ENCODE measurements at places on chromosomes 12 and 14.

DNA sequence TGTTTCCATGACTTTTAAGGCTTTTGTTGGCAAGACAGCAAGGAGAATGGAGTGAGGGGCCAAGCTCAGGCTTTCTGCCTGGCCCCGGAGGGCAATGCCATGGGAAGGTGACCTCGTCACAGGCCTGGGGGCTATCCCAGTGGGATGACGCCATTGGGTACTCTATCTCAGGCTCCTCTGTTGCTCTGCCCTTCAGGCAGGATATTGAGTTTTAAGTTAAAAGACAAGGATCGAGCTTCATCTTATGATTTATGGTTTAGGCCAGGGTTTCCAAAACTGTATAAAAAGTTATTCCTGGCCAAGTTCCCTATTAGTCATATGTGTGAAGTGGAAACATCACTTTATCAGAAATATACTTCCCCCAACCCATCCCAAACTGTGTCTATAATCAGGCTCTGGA lies 127.7 kb downstream of the ZFP36L1 start:
- no peak for DNase-seq

DNA sequence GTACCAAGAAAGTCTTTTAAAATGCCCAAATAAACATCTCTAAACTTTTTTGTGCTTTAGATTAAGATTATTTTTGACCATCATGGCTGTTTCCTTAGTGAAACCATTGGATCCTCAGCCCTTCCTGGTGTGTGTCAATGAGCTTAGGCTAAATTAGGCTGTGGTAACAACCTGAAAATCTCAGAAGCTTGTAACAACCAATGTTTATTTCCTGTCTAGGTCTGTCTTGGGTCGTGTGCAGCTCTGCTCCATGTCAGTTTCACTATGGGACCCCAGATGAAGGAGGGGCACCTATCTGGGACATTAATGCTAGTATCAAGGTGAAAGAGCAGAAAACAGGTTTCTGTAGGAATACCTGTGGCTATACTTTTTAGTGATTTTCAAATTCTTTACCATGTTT lies 49.9 kb downstream of the KCNMB4 start:
- no peak for DNase-seq

GRCh38 chr12:85280165-85280983 lies at the start of gene ALX1:
TSS of gene ALX1 (plus strand) at chr12:85280220. CDS start at chr12:85280262, 42 bp downstream.
- no peak for DNase-seq

- no peak for DNase-seq
Measured at GRCh38 chr12:46368138-46368537, 4.4 kb downstream of the SLC38A2 start.

- peak; percentile 74 for DNase-seq
Measured at GRCh38 chr14:58501214-58501816, 73.8 kb downstream of the KIAA0586 start.

DNA sequence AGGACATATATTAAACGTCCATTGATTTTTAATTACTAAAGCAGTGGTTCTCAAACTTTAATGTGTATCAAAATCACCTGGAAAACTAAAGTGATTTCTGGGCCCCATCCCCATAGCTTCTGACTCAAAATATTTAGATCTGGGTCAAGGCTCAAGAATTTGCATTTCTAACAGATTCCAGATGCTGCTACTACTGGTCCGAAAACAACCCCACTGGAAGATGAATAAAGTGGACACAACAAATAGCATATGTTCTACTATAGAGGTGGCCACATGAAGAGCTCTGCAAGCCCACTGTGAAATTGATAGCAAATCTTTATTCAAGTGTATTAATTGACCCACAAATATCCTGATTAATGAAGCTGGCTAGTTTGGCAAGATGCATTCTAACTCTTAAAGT lies 69.4 kb downstream of the SPATA7 start:
- no peak for DNase-seq

DNA sequence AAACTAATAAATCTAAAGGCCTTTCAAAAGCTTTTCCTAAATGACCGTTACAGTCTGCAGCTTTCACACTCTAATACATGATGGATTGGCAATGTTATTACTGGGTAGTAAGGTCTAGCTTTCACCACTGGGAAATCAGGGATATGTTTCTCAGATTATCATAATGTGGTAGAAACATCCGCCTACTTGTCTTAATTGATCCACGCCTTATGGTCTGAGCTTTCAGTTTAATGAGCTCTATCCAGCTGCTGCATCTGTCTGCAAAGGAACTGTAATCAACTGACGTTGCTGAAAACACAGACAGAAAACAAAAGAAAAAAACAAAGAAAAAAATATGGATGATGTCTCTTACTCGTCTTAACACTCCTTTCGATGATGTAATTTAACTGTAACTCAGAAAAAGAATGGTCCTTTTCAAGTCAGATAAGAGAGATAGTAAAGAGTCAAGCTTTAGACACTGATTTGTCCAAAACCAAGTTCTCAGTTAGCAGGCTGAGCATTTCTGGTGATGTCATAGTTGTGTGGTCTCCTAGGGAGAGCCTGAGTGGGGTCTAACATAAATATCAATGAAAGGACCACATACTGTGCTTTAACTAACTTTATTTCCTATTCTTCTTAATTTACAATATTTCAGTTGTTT lies 85.9 kb downstream of the C2CD5 start:
- no peak for DNase-seq

DNA sequence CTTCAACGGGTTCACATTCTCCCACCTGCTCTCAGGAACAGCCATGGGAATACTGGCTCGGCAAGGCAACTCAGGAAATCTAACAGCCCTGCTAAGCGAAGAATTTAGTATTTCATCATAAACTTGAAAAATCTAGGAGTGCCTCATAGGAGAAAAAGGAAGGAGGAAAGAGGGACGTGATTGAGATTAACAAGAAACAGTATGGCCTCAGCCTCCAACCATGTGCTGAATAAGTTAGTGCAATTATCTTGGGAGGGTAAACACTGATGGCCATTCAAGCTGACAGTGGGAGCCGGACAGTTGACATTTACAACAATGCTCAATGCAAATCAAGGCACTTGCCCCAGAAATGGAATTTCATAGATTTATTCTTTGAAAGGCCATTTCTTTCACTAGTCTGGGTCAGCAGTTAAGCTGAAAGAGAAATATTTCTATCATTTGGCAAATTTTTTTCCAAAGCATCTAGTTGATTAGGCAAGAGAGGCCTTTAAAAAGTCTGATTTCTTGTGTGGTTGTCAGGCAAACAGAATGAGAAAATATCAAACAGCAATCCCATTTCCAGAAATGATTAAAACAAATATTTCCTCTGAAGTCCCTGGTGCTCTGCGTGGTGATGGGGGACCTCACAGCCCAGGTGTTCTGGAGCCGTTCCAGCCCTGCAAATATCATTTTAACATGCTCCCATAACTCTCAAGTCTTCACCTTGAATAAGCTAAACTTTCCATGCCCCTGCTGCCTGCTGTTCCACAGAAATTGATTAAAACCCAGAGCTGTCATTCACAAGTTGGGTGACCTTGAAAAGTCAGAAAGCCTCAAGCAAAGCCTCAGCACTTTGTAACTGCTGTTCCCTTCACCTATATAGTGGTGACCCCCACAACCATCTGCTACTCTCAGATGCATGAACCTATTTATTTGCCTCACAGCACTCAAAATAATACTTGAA lies 121.6 kb downstream of the PHLDA1 start:
- DNase-seq = no peak

GRCh38 chr14:104717646-104718045 lies 6.4 kb upstream of the ADSS1 start:
- DNase-seq = no peak

- DNase-seq = no peak
Measured at GRCh38 chr12:50517421-50518048, 12.8 kb downstream of the DIP2B start.

- DNase-seq = no peak
Measured at GRCh38 chr14:23613242-23614070, 22.7 kb upstream of the DHRS2 start.

- DNase-seq = no peak
Measured at GRCh38 chr12:82709794-82710355, 23.2 kb downstream of the TMTC2 start.

DNA sequence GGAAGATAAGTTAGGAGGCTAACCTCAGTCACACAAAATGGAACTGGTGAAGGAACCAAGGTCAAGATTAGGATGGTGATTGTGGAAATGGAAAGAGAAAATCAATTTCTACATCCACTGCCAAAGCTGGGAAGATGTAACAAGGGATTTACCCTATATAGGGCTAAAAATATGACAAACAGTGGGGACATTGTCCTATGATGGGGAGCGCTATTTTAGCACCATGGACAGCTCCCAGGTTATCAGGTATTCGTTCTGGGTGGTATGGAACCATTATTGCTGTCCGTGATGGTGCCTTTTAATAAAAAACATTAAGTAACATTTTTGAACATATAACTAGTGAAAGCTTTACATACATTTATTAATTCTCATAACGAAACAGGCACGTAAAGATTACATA lies 124.0 kb downstream of the NDUFA12 start:
- no peak for DNase-seq

GRCh38 chr14:35385042-35385839 lies 19.3 kb downstream of the NFKBIA start:
- peak; percentile 91 for DNase-seq

- no peak for DNase-seq
Measured at GRCh38 chr14:30872602-30873001, 1.8 kb upstream of the COCH start.

GRCh38 chr12:10320643-10321042 lies 13.0 kb downstream of the KLRD1 start:
- DNase-seq = no peak

GRCh38 chr14:104548802-104549535 lies 30.6 kb upstream of the C14orf180 start:
- no peak for DNase-seq

DNA sequence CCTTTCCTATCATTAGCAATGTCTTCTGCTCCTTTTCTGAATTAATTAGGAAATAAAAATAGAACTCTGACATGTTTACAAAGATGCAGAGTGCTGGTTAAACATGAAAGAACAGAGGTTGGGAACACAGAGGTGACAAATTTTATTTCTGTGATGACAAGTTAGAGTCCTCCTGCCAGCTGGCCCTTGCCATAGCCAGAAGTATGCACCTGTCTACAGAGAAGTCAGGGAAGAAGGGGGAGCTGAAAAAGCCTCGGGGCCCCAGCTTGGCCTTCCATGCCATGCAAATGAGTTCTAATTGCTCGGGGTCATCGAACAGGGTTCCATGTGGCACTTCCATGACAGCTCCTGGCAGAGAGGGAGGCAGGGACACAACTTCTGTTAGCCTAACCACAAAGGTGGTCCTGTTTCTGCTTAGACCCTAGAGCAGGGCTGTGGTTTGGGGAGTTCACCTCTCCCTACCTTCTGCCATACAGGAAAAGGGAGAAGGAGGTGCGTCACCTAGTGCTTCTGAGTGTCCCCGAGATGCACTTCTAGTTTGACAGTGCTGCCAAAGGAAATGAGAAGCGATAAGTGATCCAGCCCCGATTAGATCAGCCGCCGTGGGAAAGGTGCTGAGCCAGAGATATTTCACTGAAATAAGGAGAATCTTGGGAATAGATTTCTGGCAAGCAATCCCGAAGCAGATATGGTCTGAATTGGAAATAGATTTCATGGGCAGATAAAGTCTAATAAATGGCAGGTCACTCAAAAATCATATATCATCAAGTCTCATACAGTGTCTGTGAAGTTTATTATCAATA lies 155.8 kb upstream of the FOXN3 start:
- no peak for DNase-seq

DNA sequence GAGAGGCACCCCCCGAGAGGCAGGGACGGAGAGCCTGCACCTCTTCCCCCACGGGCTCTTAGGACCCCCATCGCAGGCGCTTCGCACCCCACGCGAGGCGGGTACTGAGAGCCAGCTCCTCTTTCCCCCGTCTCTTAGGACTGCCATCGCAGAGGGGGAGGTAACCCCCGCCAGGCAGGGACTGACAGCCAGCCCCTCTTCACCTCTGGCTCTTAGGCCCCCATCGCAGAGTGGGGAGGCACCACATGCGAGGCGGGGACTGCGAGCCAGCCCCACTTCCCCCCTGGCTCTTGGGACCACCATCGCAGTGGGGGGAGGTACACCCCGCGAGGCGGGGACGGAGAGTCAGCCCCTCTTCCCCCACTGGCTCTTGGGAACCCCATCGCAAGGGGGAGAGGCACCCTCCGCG lies 46.1 kb downstream of the DDX11 start:
- DNase-seq = no peak

- DNase-seq = no peak
Measured at GRCh38 chr12:2163177-2163941, 110.6 kb downstream of the CACNA1C start.

DNA sequence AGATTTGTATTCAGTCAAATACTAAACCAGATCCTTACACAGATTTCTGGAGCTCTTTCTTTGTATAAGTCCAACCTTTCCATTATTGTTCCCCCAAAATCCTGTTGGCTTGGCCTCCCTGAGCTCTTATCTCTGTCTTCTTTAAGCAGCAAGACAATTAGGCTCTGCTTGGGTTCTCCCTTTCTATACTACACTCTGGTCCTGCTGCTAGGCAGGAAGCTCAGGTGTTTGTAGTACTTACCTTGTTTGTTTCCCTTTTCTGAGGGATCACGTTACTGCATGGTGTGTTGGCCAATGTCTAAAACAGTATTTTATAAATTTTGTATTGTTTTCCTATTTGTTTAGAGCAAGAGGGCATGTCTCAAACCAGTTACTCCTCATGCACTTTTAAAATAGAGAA lies 192.9 kb downstream of the PRKD1 start:
- DNase-seq = no peak

DNA sequence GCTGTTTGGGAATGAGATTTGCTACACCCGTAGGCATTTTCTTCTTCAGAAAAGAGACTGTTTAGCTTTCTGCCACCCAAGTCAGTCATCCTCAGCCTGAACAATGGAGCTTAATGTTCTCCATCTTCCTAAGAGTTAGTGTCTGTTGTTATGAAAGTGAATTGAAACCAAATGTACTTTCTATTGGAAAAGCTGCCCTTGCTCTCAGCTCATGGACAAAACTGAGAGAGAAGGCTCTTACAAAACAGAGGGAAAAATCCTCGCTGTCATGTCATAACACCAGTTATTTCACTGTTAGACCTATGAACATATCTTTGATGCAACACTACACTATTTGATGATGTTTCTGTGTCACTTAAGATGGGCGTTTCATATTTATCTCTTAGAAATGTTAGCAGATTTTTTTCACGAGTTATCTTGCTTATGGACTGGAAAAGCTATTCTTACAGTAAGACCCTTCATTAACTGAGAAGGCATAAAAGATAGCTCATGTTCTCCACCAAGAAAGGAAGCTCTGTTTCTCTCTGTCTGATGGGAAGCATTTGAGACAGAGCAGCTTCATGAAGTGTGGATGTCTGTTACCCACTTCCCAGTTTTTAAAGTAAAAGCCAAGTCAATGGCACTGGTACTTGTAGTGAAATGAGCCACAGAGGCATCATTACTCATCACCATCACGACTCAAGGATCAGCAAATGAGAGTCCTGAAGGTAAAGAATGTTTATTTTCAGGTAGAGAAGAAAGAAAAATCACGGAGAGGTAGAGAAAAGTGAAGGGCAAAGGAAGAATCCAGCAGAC lies 483.9 kb downstream of the ZFP36L1 start:
- no peak for DNase-seq

All from AG04449 (cell line).